ENCODE measurements at places on chromosomes 4 and X.

DNA sequence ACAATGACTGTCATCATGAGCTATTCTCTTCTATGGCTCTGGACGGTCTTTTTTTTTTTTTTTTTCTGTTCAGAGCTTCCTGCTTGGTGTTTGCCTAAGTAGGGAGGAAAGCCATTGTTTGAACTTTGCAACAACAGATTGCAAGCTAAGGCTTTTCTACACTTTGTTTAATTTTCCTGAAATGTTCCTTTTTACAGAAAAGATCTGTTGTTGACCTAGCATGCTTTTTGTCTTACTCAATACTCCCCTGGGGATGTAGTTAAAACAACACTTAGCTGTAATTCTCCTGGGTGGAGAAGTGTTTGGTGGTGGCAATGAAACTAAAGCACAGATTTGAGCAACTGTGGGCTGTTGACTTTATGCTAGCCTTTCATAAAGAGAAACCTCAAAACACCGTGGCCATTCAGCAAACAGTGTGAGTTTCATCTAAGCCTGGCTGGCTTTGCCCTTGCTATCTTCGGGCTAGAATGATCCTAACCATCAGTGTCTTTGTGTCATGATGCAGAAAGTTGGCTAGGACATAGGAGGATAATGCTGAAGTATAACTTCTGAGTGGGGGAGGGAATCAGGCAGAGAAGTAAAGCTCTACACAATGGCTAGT lies 110.5 kb downstream of the ANXA3 start:
- peaks cover 49% of the 10 kb centered on the region for H3K4me1 ChIP-seq
- DNase-seq: no peak
- H3K27ac ChIP-seq: peak overlapping the region; percentile 43
- H3K36me3 ChIP-seq: peaks cover 6% of the 10 kb centered on the region
- H3K27me3 ChIP-seq: peaks cover 2% of the 10 kb centered on the region

GRCh38 chr4:138871555-138871875 lies 144.1 kb upstream of the NOCT start:
- no peaks in the 10 kb centered on the region for H3K4me1 ChIP-seq
- peaks cover 6% of the 10 kb centered on the region for H3K27me3 ChIP-seq
- DNase-seq: no peak
- no peak overlapping the region for H3K27ac ChIP-seq
- H3K36me3 ChIP-seq: no peaks in the 10 kb centered on the region
- H3K4me3 ChIP-seq: no peak overlapping the region

DNA sequence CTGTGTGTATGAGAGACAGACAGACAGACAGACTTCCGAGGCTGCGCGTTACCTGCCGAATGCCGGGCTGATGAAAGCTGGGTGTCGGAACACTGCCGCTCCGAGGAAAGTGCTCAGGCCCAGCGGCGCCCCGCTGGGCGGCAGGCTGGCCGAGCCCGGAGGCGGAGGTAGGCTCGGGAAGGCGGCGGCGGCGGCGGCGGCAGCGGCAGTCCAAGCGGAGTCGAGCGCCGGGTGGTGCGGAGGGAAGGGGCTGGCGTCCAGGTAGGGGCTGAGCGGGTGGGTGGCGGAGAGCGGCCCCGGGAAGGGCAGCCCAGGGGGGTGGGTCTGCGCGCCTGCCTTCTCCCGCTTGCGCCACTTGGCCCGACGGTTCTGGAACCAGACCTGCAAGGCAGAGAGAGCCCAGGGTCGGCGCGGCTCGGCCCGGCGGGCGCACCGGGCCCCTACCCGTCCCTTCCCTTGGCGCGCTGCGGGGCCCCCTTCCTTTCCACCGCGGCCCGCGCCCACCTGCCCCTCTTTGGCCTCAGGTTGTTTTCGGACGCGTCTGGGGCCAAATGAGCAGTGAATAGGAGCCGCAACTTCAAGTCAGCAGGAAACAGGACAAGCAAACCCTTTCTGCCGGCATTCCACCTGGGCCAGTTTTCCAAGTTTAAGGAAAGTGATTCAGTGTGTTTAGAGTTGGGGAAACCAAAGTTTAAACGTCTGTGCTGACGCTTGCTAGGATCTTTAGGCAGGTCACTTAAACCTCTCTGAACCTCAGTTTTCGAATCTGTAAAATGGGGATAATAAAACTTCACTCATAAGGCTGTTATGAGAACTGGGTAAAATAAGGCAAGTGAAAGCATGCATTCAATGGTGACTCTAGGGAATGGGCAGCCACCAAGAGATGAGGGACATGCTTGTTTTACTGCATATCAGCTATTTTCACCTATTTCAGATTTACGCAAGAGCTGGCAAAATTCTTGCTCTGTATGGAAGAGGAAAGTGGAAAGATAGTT lies 8.4 kb downstream of the ARX start:
- H3K27me3 ChIP-seq: peaks cover 68% of the 10 kb centered on the region
- DNase-seq: no peak

DNA sequence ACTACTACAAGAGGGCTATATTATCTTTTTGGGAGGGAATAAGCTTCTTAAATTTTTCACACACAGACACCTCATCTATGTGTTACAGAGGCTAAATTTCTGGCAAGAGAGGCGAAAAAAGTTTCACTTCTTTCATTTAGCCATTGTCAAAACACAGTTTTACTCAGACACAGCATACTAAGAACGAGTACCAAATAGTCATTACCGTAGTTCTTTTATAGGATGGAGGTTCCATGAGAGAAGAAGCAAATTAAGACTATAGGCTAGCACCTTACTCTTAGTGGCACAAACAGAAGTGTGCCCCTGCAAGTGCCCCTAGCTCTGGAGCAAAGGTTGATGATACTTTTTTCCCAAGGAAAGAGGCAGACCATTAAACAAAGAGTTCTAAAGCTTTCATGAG lies 26.2 kb downstream of the UGT2B7 start:
- H3K27ac ChIP-seq: no peak overlapping the region
- no peaks in the 10 kb centered on the region for H3K27me3 ChIP-seq
- DNase-seq: no peak
- no peaks in the 10 kb centered on the region for H3K36me3 ChIP-seq

DNA sequence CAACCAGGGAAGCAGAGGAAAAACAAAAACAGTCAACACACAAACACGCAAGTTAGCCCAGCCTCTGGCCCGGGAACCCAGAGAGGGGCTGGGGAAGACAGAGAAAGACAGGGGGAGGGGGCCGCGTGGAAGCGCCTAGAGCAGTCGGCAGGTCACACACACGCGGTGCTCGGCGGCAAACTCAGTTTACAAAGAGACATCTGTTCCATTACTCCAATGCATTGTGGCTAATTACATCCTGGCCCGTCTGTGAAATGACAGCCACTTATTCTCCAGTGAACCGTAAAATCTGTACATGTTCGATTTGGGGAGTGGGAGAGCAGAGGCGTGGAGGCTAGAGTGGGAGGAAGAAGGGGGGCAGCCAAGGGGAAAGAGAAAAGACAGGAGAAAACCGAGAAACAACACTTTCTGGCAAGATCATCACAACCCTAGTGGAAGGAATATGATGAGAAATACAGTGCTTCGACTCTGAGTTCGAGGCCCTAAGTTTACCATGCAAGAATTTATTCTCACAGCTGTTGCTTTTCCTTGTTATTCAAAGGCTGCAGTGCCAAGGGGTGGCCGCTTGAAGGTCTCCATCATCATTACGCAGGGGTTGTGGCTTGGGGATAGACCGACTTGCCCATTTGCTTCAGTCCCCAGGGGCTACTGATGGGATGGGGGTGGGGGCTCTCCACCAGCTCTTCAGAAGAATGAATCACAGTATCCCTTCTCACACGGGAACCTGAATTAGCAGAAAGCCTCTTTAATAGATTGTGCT lies 167.7 kb downstream of the MGST2 start:
- no peaks in the 10 kb centered on the region for H3K36me3 ChIP-seq
- no peak overlapping the region for H3K27ac ChIP-seq
- no peak overlapping the region for H3K4me3 ChIP-seq
- H3K27me3 ChIP-seq: peaks cover 2% of the 10 kb centered on the region
- peaks cover 3% of the 10 kb centered on the region for H3K4me1 ChIP-seq

DNA sequence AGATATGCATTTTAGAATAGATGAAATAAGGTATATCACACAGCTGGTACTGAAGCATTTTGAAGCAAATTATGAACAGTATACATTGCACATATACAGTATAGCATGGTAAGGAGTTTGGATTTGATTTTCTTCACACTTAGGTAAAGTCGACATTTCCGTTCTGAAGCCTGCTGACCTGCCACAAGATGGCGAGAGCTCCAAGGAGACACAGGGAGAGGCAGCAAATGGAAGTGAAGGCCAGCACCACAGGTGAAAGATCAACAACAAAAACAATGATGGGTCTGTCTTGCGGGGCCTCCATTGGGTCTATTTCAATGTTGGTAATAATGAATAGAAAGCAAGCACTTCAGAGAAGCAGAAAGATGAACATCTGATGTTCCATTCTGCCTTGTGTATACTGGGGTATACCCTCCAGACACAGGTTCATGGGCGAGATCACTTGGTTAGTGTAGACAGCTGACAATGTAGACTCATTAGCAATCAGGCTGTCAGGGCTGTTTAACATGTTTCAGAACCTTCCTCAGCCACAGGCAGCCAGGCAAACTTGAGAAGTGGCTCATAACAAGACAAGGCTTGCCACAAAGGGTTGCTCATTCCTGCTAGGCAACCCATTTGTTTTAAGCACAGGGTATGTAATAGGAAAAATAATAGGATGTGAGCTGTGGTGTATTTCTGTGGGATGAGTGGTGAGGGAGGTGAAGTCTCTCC lies 21.4 kb upstream of the NOX1 start:
- no peaks in the 10 kb centered on the region for H3K4me1 ChIP-seq
- no peak for DNase-seq
- H3K27ac ChIP-seq: no peak overlapping the region
- H3K36me3 ChIP-seq: no peaks in the 10 kb centered on the region

All from activated naive CD8-positive, alpha-beta T cell treated with anti-CD3 and anti-CD28 coated beads, Interleukin-2, amount 10 ng/mL, durations not matched to agents 7 days and 5 days (primary cell).